ENCODE measurements at places on chromosomes 3 and 15.

GRCh38 chr3:42276141-42277132 lies 10.5 kb upstream of the CCK start:
- no peak for DNase-seq

- no peak for DNase-seq
These were observed 16.8 kb upstream of the FMN1 start for GRCh38 chr15:33211176-33211808.

- no peak for DNase-seq
These were observed 254.2 kb downstream of the GAP43 start for GRCh38 chr3:115877615-115877899.

- no peak for DNase-seq
These were observed 139.9 kb upstream of the KCNMB2 start for GRCh38 chr3:178396318-178396717.

DNA sequence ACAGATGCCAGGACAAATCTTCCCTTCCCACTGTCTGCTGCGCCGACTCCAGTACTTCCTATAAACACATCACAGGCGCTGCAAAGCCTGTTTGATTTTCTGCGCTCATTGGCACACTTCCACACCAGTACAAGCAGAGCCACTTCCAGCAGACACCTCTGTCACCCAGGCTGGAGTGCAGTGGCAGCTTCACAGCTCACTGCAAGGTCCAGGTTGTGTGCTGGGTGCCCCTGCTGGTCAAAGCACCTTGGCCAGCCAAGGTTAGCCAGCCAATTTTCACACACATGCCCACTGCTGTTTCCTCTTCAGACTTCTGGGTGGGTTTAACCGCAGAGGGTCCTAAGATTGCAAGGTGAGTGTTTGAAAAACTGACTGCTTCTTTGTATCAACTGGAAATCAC lies 4.9 kb downstream of the CHDH start:
- no peak for DNase-seq

DNA sequence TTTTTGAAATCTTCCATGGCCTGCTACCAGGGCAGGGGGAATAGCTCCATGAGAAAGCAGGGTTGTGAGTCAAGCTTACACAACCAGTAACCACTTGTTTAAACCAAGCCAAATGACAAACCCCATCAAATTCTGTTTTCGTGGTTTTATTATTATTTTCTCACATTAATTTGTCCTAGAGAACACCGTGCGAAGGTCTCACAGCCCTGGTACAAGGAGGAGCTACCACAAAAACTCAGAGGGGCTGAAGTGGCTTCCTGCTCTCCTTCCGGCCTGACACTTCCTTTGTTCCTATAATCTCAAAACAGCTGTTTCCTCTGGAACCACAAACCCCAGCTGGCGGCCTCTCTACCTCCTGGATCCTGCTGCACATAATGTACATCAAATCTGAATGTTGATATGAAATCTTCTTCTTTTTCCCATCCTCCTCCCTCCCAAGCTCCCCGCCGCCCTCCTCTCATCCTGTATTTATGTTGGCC lies 375.9 kb downstream of the MCTP2 start:
- DNase-seq = no peak

GRCh38 chr3:71299160-71299559 lies 284.4 kb downstream of the FOXP1 start:
- no peak for DNase-seq

DNA sequence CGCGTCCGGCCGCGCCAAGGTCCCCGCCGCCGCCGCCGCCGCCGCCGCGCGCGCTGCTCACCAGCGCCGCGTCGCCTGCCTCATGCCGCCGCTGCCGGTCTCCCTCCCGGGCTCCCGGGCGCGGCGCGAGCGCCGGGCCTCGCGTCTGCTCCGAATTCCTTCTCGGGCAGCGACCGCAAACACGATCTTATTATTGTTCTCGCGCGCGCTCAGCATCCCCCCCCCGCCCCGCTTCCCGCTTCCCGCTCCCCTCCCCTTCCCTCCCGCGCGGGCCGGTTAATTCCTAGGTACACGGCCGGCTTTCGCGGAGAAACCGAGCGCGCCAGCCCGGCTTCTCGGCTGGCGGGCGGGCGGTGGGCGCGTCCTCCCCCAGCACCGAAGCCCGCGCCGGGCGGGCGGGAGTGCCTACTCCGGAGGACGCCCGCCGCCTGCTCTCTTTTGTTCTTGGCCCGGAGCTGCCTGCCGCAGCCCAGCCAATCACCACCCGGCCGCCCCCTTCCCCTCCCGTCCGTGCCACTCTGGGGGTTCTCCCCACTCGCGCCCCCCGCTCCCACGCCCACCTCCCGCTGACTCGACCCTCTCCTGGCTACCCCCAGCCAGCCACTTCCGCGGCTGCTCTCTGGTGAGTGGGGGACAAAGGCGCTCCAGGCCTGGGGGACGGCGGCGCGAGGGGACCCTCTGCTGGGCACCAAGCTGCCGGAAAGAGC lies at the start of gene HDGFL3:
TSS of gene HDGFL3 (minus strand) at position 164 of the 707 bp plus-strand sequence. CDS start 409 bp downstream, outside the sequence.
- DNase-seq = peak; percentile 2

DNA sequence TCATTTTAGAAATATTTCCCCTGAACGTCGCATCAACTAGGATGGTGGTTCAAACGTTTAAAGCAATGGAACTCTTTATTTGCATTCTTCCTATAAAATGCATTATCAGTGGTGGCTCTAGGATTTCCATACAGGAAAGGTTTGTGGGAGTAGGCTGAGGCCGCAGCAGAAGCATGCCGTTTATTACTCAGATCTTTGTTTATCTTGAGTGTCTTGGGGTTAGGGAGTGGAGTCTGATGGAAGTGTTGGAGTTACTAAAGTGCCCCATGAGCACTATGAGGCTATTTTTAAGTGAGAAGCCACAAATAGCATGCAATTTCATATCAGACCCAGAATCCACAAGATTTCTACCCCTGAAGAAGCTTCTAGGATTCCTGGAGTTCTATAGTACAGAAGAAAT lies 26.2 kb downstream of the ATOSA start:
- DNase-seq = no peak

DNA sequence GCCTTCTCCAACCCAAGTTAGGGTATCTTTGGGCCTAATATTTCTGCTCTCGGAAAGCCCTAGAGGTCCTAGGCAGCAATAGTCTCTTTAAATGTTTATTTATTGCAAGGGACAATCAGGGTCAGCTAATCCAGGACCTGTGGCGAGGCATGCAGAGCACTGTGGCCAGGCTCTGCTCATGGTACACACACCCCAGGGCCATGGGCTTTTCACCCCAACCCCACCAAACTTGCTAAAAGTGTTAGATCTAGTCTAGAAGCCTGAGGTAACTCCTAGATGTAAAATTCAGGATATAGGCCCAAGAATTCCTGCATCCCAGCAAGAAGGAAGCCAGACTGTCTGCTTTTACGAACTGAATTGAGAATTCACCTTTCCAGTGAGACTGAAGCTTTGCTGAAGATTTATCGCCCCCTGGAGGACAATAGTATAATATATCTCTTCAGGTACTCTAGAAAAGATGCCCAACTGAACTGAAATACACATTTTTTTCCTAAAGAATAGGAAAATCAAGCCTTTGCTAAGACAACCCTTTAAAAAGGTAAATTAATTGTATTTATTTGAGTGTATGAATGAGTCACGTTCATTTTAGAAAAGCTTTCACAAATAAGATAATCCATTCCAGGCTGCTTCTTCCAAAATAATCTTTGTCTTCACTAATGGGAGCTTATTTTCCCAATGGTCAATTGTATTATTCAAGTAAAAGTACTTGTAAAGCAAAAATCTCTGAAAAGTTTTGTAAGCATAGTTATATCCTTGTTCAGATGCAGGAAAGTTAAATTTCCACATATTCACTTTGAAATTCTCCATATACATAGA lies 89.8 kb downstream of the LRRC3B start:
- DNase-seq = no peak

DNA sequence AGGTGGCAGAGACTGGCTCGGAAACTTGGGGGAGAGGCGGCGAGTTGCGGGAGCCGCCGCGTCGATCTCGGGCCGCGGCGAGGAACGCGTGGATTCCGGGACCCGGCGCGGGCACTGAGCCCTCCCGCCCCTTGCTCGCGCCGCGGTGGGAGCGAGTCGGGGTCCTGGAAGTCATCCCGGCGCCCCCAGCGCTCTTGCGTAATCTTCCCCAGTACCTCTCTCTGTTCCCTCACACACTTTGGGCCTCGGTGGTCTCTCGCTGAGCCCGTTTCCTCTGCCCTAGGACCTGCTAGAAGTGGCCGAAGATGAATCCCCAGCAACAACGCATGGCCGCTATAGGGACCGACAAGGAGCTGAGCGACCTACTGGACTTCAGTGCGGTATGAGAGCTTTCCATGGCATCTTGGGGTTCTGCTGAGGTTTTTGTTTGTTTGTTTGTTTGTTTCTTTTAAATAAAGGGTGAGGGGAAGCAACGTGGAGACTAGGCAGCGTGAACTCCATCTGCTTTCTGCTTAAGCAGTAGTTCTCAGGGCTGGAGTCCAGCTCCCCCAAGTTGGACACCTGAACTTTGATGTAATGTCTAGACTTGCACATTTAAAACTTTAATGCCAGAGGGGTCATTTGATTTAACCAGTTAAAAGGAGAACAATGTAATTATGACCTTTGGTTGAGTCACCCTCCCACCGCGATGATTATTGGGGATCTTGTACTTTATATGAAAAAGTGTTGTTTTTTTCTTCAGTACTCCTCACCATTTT lies 1.3 kb downstream of the TCF12 start:
- no peak for DNase-seq
